ENCODE measurements at places on chromosomes 1 and 21.

- peak; percentile 64 for DNase-seq
These were observed 12.1 kb downstream of the IL24 start for GRCh38 chr1:206909161-206909882.

- DNase-seq: no peak
These were observed 10.1 kb downstream of the CCDC185 start for GRCh38 chr1:223403184-223403815.

- DNase-seq: no peak
These were observed 326.8 kb downstream of the HHAT start for GRCh38 chr1:210655511-210655910.

DNA sequence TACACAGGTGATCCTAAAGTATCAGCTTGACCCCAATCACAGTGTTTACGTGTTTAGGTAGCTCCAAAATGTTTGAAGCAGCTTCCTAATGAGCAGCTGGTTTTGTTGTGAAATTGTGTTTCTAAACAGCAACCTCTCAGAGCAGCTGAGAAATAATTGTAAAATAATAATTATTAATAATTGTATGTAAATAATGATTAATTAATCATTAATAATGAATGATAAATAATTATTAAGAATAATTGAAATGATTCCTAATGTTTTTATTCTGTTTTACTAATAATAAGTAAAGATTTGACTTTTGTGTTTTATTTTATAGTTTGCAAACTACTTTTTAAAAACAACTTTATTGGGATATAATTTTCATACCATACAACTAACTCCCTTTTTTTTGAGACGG, 182.2 kb downstream of the URB2 start:
- no peak for DNase-seq

GRCh38 chr1:46652321-46653100, 15.7 kb downstream of the ATPAF1 start:
- no peak for DNase-seq

GRCh38 chr1:47690341-47691250, 252.8 kb downstream of the FOXD2 start:
- no peak for DNase-seq

GRCh38 chr1:241079047-241079446, 278.0 kb downstream of the RGS7 start:
- DNase-seq: no peak

DNA sequence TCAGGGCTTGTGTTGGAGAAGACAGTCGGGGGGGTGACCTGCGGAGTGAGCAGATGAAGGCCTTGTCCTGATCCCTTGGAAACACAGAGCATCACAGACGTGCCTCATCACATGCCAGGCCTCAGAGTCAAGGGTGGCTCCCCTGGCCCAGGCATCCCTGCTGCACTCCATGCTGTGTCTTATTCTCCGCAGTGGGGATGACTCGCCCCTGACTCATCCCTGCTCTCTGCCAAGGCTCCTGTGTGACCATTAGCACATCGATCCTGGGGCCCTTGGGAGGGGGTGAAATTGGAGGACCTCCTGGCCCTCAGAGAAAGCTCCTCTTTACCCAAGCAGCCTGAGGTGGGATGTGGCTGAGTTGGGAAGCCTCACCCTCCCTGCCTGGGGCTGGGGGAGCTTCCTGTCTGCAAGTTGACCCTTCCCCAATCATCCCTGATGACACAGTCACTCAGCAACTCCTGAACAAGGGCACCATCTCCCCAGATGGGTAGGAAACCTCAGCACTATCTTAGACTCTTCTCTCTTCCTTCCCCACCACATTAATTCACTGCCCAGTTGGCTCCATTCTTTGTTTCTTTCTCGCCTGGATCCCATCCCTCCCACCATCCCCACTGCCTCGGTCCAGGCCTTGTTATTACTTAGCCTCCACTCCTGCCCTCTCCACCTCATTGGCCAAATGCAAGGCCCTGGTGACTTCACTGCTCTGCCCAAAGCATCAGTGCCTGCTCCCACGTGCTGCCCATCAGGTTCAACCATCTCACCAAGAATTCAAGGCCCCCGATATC, 74.6 kb downstream of the CAMK2N1 start:
- DNase-seq: peak; percentile 37

DNA sequence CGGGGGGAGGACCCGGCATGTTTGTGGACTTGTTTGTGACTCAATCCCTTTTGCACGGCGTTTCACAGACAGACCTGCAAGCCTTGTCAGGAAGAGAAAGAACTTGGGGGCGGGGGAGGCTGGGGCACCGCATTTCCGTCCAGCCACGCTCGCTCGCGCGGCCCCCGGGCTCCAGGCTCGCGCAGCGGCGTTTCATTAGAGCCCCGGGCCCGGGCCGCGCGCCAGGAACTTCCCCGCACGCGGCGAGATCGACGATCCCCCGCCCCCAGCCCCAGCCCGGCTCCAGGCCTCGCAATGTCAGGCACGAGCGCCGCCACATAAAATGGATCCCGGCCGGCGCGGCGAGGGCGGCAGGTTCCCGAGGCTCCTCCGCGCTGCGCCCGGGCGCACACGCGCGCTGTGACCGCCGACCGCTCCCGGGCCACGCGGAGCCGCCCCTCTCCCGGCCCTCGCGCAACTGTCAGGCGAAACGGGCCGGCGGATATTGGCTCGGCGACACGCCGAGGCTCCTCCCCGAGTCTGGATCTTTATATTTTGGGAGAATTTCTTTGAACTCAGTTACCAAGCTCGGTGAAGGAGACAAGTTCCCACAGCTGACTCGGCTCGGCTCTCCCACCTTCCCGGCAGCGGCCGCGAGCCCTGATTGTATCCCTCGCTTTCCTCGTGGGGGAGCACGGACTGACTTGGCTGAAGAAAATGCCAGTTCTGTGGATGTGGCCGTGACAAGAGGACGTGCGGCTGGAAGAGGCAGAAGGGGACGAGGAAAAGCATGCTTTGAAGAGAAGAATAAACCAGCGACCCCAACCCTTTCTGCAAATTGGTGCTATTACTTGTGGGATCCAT, at the start of gene KIF26B:
KIF26B (plus strand) TSS at position 557 of the 843 bp plus-strand sequence. CDS start 440 bp downstream, outside the sequence.
- peak; percentile 38 for DNase-seq

GRCh38 chr1:84442256-84442655, 36.8 kb upstream of the RPF1 start:
- DNase-seq: no peak

DNA sequence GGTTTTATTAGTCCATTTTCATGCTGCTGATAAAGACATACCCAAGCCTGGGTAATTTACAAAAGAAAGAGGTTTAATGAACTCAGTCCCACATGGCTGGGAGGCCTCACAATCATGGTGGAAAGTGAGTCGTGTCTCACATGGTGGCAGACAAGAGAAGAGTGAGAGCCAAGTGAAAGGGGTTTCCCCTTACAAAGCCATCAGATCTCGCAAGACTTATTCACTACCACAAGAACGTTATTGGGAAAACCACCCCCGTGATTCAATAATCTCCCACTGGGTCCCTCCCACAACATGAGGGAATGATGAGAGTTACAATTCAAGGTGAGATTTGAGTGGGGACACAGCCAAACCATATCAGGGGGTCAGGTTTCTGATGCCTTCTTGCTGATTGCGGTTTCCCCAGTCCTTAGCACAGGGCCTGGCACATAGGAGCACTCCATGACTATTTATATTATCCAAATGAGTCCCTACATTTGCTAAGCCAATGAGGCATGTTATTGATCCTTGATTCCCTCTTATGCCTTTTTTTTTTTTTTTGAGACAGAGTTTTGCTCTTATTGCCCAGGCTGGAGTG, 35.3 kb upstream of the PAXBP1 start:
- peak; percentile 49 for DNase-seq

GRCh38 chr1:196517193-196517592, 91.0 kb downstream of the KCNT2 start:
- DNase-seq: no peak

- no peak for DNase-seq
These were observed 175.7 kb upstream of the COL11A1 start for GRCh38 chr1:103283841-103284669.

- DNase-seq: peak; percentile 66
These were observed 9.3 kb upstream of the SLX9 start for GRCh38 chr21:44930543-44930981.

DNA sequence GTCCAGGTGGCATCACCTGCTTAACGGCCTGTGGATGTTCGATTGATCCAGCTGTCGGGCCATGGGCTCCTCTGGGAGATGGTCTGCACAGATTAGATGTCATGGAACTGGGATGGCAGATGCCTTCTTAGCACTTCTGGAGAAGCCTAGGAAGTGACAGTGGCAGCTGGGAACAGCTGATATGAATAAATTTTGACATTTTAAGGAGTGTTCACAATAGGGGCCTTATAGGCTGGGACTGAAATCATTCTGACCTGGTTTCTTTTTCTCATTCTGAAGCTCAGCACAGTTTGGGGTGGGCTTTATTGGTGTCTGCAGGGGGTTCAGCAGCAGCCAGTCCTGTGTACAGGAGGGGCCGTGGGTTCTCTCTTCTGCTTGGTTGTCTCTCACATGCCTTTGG, 175.3 kb downstream of the CACNA1E start:
- DNase-seq: no peak

DNA sequence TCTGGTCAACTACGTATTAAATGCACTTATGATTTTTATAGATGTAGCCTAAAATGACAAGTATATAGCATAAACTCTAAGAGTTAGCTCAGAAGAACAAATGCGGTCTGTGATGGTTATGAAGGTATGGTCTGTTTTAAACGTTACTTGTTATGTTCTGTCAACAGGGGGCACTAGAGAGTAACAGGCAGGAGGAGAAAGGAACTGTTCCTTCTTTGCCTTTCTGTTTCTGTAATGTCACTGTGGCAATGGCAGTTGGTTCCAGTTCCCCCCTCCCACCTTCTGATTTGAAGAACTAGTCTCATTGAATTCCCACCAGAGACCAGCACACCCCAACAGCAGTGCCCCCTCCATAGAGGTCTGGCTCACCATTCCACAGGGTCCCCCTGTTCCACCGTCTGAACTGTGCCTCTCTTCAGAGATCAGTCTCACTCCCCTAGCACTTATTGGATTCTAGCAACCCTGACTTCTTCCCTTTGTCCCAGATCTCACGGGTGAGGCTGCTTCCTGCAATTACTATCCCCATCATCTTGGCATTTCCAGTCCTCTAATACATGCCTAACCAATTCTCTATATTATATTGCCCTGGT, 14.0 kb downstream of the KRTAP24-1 start:
- no peak for DNase-seq

GRCh38 chr1:31040038-31040437, 25.5 kb downstream of the PUM1 start:
- DNase-seq: no peak

DNA sequence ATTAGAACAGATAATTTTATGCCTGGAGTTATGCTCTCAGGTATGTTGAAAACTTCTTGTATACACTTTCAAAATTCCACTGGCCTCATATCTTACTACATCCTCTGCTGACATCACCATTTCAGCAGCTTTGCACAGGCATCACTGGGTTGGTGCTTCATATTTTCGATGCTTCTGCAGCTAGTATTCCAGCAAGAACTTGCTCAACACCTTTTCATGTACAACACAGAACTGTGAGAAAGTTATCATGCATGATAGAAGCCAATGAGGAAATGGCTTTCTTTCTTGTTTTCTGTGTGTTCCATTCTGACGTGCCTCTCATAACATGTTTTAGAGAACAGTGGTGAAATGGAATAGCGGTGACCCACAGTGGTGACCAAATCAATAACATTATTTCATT, 5.1 kb upstream of the GBP5 start:
- no peak for DNase-seq

GRCh38 chr1:235090406-235091069, 38.1 kb downstream of the TOMM20 start:
- no peak for DNase-seq

DNA sequence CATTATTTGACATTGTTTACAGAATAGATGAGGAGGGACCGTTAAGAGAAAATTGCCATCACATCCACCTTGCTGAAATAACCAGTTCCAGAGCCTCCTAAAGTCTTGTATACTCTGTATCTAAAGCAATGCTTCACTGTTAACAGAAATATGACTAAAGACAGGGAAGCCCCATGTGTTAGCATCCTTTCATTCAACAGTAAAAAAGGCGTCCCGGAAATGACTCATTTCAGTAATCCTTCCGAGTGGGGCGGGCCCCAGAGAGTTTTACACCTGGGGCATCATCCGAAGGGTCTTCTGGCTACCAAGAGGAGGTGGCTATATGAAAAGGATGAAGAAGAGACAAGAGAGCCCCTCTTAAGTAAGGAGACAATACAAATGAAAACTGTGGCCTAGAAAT, 227.2 kb downstream of the SLC45A1 start:
- no peak for DNase-seq

DNA sequence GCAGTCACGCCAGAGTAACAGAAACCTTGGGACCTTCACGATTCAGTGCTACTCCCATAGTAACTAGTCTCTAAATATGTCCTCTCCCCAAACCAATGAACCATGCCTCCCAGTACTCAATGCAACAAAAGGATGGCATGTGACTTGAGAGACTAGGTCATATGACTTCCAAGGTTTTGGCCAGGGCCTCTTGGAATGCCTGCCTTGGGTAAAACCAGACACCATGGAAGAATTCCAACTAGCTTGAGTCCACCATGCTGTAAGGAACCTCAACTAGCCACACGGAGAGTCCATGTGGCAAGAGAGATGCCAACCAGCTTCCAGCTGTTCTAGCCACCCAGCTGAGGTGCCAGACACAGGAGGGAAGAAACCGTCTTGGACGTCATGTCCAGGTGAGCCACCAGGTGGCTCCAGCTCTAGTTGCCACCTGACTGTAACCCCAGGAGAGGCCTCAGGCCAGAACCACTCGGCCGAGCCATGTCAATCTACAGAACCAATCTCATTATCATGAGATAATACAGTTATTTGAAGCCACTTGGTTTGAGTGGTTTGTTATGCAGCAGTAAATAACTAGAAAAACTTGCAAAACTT, 115.0 kb downstream of the SYF2 start:
- DNase-seq: no peak

GRCh38 chr1:220182111-220182510, 88.2 kb downstream of the IARS2 start:
- no peak for DNase-seq

DNA sequence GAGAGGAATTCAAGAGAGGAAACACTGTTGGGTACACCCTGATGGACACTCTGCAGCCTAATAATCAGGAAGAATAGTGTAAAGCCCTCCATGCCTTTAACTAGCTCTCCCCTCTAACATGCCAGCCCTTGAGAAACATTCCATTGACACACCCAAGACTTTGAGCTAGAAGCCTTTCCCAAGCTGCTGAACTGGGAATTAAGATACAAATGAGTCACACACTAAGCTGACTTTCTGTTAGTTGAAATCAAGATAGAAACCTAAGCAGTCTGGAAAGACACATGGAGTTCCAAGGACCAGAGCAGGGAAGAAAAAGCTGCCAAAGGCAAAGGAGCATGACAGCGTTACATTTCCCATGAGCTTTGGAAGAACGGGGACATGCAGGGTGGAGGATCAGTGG, 380.8 kb downstream of the NPHP4 start:
- DNase-seq: no peak

Data from stimulated activated CD4-positive, alpha-beta T cell treated with anti-CD3 and anti-CD28 coated beads, Interleukin-2, amount 100 ng/mL, for 24 hours (primary cell).